Activated CD4-positive, alpha-beta T cell treated with anti-CD3 and anti-CD28 coated beads, Interleukin-2, Interleukin-4, amounts not matched to agents 100 ng/mL and 50 ng/mL, durations not matched to agents 16 hours and 8 hours (primary cell): ENCODE measurements at places on chromosomes 16 and 17.

GRCh38 chr16:89705006-89705405 is 3.5 kb upstream of the SPATA2L start:
- no peak for DNase-seq

GRCh38 chr16:79257953-79258490 is 342.5 kb downstream of the MAF start:
- no peak for DNase-seq

DNA sequence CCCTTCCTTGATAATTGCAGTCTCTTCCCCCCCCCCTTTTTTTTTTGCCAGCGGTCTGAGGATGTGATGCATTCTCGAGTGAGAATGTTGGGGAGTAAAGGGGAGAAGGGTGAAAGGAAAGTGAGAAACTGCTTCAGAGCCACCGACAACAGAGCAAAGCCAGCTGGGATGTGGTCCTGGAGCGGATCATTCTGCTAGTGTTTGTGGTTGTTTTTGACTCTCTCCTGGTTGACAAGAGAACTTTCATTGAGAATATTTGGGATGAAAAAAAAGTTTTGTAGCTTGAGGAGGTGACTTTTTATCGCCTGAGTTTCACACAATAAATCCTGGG is 1.3 kb downstream of the NF1 start:
- DNase-seq, result no peak

DNA sequence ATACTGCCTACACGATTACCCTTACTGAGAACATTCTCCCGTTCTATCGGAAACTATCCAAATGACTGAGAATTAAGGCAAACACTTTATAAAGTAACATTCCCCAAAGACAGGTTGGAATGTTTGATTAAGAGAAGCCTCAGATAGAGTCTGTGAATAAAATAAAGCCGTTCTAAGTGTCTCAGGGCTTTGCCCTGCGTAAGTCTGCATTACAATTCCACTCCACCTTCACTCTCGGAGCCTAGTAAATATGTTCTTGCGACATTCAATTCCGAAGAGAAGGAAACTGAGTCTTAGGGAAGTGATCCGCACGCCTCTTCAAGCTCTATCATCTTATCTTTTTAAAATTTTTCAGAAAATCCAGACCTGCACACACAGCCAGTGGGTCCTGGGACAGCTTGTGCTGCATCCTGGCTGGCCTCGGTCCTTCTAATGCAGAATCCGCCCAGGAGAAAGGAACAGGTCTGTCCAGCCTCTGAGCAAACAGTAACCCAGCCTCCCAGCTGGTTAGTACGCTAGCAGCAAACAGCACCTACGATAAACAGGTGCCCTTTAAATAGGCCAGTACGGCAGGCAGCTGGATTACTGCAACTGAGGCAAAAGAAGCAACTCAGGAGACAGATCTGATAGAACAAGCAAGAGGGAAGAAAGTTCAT is 254.1 kb upstream of the IRX3 start:
- DNase-seq, result no peak

- no peak for DNase-seq
Observed at GRCh38 chr17:45747911-45748310, 36.2 kb upstream of the CRHR1 start.

GRCh38 chr17:17757956-17758845 is 76.9 kb downstream of the RAI1 start:
- no peak for DNase-seq

- no peak for DNase-seq
Observed at GRCh38 chr17:73639932-73640331, 4.3 kb downstream of the SDK2 start.

DNA sequence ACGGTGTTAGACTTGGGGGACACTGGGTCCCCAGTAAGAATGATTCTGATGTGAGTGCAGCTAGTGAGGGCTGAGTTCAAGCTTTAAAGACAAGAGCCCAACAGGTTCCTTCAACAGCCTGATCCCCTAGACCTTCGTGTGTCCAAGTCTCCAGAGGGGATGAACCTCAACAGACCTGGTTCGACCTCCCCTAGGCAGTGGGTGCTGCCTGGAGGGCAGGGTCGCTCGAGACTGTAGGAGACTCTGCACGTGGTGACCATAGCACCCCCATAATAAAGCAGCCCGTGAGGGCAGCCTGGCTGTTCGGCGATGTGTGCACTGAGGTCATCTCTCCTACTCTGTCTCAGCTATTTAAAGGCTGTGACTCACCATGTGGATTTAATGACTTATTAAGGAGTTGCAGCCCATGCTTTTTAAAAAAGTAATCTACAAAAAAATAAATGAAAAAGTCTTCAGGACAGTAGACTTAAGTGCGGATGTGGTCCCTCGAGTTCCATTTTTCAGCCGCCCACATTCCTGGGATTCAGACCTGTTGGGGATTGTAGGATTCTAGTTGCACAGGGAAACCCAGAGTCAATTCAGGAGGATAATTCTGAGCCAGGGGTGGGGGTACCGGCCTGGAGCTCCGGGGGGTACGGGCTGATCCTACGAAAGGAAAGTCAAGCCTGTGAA is 23.4 kb upstream of the METRNL start:
- no peak for DNase-seq

DNA sequence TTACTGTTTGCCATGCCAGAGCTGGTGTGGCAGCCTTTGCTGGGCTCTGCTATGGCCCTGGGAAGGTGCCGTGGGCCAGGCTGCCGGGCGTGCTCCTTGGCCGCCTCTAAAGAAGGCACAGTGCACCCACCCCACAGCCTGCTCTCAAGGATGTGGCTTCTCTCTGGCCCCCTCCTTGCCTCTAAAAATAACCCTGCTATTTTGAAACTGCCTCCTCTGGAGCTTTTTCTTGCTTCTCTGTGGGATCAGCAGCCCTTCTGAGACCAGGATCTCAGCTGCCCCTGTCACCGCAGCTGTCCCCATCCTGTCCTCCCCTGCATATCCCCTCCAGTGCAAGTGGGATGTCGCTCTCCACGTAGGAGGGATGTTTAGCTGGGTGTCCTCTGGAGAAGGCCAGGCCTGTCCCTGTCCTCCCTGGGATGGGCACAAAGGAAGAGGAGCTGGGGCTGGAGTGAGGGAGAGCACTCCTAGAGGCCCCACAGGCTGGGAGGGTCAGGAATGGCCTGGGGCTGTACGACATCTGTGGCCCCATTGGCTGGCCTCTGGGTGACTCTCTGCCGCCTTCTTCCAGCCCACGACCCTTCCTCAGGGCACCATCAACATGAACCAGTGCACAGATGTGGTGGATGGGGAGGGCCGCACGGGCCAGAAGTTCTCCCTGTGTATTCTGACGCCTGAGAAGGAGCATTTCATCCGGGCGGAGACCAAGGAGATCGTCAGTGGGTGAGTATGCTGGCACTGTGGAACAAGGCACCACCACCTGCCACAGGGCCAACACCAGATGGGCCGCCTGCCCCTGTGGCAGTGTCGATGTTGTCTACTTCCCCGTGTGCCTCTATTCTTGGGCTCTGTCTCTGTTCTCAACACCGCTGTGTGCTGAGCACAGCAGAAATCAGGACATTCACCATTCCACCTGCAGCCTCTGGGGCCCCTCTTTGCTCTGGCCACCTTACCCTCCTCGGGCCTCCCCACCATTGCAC is 79.7 kb downstream of the PLD6 start:
- no peak for DNase-seq

- DNase-seq, result no peak
Observed at GRCh38 chr16:1541293-1542165, 8.1 kb downstream of the TMEM204 start.

DNA sequence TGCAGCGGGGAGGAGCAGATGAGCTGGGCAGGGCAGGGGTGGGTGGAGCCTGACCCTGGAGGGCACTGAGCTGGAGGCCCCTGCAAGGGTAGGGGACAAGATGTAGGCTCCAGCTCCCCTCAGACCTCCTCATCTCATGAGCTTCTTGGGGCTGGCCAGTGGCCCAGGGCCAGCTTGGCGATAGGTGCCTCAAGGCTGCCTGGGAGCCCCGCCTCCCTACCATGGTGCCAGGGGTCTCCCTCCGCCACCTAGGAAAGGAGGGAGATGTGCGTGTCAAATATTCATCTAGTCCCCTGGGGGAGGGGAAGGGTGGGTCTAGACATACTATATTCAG is 3.9 kb downstream of the HIRIP3 start:
- DNase-seq, result no peak

GRCh38 chr17:35345926-35346771 is 27.3 kb downstream of the SLFN11 start:
- peak; percentile 19 for DNase-seq

DNA sequence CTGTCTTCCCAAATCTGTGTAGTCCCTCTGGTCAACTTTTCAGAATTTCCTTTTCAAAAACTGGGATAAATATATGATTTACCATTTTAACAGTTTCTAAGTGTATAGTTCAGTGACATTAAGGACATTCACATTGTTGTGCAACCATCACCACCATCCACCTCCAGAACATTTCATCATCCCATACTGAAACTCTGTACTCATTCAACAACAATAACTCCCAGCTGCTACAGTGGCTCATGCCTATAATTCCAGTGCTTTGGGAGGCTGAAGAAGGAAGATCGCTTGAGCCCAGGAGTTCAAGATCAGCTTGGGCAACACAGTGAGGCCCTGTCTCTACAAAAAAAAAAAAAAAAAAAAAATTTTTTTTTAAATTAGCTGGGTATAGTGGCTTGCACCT is 131.0 kb downstream of the AATF start:
- DNase-seq, result no peak

DNA sequence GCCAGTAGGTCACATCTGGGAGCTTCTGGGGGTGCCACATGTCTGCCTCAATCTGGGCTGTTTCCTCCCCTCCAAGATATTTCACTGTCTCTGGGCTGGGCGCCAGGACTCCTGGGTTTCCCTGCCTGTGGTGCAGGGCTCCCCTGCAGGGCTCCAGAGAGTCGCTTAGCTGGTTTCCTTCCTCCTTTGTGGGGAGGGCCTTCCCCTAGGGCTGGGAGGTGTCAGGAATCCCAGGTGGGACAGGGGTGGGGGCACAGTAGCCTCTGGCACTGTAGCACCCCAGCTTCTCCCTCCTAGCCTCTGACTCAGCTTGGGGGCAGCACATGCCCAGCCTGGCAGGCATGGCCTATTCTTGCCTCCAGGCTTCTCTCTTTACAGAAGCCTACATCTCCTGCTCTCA is 2.6 kb downstream of the RARA start:
- DNase-seq, result no peak

DNA sequence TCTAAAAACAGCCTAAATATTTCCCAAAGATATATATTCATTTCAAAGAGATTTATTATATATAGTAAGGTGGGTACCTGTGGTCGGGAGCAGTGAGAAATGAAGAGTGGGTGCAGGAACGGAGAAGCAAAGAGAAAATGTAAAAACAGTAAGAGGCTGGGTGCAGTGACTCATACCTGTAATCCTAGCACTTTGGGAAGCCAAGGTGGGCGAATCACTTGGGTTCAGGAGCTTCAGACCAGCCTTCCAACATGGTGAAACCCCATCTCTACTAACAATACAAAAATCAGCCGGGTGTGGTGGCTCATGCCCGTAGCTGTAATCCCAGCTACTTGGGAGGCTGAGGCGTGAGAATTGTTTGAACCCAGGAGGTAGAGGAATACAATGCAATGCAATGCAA is 257.1 kb downstream of the BCAS3 start:
- DNase-seq, result no peak

GRCh38 chr16:2811703-2812471 is 5.2 kb upstream of the PRSS21 start:
- no peak for DNase-seq

DNA sequence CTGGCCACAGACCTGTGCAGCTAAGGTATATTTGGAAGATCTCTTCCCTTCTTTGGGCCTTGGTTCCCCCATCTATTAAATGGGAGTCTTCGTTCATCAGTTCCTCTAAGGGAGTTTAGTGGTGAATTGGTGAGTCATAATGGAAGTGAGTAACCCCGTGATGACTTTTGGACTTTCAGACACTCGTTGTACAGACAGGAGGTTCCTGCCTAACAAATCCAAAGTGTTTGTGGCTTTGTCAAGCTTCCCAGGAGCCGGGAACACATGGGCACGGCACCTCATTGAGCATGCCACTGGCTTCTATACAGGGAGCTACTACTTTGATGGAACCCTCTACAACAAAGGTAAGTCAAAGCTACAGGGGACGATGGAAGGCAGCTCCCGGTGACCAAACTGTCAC is 40.4 kb downstream of the WSCD1 start:
- peak; percentile 11 for DNase-seq

DNA sequence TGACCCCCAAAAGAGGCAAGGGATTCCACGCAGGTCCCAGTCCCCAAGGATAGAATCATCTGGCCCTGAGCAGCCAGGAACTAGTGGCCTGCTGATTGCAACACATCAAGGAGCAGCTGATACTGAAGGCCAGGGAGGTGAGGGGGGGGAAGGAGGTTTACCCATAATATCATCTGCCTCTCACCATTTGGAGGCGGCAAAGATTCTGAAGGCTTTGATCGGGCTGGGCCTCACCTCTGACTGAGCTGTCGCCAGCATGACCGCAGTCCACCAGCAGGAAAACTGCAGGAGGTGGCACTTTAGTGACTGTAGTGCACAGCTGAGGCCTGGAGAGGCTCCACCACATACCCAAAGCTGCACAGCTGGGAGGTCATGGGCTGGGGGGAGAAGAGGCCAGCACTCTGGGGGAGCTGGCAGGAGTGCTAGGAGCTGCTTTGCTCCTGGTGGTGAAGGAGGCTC is 20.5 kb upstream of the ITGA3 start:
- no peak for DNase-seq

DNA sequence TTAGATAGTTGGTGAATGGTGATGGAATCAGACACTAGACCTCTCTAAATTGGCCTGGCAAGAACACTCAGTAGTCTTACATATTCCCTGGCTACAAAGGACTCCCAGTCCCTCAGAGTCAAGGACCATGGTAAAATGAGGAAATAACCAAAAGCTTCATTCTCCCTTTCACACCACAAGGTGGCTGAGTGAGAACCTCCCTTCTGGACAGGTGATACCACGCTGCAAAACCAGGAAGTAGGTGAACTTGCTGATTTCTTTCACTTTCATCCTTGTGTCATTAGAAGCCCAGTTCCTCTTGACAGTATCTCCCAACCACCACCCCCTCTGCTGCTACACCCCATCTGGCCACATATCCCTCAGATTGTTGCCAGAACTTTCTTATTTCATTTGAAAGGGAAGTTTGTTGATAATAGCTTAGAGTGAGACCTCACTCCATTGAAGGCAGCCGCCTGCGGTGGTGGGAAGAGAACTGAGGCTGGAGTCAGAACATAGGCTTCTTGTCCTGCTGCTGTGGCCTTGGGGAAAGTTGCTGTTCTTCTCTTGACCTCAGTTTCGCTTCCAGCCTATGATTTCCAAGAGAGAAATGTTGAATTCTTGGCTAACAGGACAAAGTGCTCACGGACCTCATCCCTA is 290.6 kb upstream of the CCL2 start:
- DNase-seq, result peak; percentile 32

GRCh38 chr16:65876056-65876408 is 490.5 kb upstream of the CDH5 start:
- DNase-seq, result no peak

DNA sequence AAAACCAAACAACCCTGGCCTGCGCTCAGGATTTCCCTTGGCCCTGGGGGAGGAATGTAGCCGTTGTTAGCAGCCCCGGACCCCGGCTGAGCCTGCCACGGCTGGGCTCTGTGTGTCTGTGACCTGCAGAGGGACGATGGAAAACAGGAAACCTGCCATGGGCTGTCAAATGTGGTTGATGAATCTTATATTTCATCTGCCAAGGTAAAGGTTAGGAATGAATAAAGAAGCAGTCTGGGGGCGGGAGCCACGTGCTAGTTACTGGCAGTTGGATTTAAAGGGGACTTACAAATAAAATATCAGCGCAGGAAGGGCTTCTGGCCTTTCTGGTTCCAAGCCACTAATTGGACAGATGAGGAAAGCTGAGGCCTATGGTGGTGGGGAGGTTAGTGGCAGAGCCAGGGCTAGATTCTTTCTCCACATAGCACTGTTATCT is at the start of gene KRT23:
Gene KRT23 (minus strand): TSS at position 263 of the 436 bp plus-strand sequence. CDS start 1,043 bp downstream, outside the sequence.
- DNase-seq, result no peak

- no peak for DNase-seq
Observed at GRCh38 chr17:9251273-9251672, 230.0 kb downstream of the NTN1 start.

- DNase-seq, result no peak
Observed at GRCh38 chr17:65065906-65066305, 9.4 kb upstream of the GNA13 start.
